AML-193 (cell line): ENCODE measurements at places on chromosomes 6 and 20.
A peak's percentile ranks its signal among the peaks of the same experiment; 100 is the strongest.

DNA sequence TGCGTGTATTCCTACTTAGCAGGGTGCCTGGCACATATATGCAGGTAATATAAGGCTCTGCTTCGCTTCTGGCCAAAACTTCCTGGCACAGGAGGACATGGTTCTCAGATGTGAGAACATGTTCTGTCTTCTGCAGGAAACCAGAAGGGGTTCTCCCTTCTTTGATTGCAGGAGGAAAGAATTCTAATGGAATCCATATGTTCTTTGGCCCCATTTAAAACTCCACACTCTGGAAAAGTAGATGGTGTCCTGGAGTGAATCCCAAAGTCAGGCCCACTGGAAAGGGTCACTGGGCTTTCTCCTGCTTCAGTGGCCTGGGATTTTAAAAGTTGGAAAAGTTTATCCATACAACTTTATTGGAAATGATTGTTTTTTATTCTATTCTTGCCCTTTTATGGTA lies 16.4 kb upstream of the CYP24A1 start:
- DNase-seq: no peak

DNA sequence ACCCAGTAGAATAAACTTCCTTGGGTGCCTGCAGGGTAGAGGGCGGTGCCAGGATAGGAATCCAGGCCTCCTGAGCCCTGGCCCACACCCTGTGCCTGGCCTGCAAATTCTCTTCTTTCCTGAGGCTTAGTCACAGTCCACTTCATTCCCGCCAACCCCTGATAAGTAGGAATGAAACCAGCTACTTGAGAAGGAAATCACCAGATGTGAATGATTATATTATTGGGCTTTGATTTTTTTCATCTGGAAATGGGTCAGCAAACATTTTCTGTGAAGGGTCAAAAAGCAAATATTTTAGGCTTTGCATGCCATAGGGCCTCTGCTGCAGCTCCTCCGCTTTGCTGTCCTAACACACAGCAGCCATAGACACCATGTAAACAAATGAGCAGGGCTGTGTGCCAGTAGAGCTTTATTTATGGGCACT lies 50.2 kb downstream of the STK35 start:
- DNase-seq: no peak

- DNase-seq: peak; percentile 14
These were observed 6.3 kb downstream of the MAPK14 start for GRCh38 chr6:36033935-36034334.

DNA sequence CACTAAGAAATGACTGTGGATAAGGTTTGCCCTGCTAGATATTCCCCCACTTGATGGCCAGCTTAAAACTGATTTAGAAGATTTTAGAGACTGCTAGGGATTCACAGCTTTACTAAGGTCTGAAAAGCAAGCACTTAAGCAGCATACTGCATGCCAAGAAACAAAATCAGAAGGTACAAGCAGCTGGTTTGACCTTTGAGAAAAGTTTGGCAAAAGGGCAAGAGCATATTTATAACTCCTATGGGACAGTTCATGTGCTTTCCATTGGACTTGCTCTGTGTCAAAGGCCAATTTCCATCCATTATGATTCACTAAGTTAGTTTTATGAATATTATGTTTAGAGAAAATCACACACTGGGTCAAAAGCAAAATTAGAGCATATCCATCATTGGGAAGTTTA lies 402.8 kb downstream of the PKHD1 start:
- no peak for DNase-seq

DNA sequence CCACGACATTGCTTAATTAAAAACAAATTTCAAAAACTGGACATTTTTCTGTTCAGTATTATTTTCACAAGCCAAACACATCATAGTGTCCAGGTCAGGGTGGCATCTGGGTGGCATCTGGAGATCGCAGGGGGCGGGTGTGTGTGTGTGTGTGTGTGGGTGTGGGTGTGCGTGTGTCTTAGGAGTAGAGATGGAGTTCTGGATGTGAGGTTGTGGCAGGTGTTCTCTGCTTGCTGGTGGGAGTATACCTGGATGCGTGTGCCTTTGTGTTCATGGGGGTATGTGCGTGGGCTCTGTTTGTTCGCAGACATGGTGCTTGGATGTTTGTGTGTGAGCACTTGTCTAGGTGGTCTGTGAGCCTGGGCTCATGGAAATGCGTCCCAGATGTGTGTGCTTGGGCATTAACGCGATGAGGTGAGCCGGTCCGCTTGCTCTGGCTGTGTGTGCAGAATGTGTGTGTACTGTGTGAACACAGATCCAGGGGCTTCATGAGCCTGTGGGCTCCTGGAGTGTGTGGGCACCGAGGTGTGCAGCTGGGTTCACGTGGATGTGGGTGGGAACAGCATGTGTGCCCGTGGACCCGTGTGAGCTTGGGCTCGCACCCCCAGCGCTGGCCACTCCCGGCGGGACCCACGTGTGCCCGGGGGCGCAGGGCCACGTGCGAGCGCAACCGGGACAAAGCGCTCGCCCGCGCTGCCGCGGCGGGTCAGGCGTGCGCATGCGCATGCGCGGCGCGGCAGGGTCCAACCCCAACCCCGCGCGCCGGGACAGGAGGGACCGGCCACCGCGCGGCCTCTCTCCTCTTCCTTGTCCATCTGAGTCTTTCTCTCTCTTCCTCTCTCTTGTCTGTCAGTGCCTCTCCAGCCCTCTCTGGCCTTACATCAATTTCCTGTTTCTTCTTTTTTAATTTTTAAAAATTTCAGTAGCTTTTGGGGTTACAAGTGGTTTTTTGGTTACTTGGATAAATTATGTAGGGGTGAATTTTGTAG lies 60.4 kb downstream of the SRC start:
- peak; percentile 20 for DNase-seq

- no peak for DNase-seq
These were observed 112.0 kb upstream of the SGK1 start for GRCh38 chr6:134429861-134430380.

- no peak for DNase-seq
These were observed 37.3 kb downstream of the PYGB start for GRCh38 chr20:25285091-25285647.

- DNase-seq: no peak
These were observed 203.5 kb upstream of the CITED2 start for GRCh38 chr6:139577763-139578604.

GRCh38 chr6:122712448-122713137 lies 66.9 kb upstream of the FABP7 start:
- no peak for DNase-seq

GRCh38 chr20:21145424-21145823 lies 19.5 kb downstream of the KIZ start:
- no peak for DNase-seq

DNA sequence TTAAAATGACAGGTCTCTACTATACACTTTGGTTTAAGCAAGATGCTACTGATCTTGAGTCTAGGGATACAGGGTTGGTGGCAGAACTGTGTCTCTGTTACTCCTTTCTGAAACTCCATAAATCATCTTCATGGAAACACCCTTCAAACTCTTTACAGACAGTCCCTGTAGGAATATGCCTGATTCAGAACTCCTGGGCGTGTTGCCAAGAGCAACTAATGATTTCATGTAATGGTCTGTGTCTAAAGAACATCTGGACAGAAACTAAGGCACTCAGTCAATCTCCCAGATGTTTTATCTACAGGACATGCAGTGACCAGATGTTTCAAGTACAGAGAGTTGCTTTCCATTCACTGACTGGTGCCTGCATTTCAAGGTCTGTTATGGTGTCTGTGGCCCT lies 464.4 kb upstream of the CHD6 start:
- no peak for DNase-seq

DNA sequence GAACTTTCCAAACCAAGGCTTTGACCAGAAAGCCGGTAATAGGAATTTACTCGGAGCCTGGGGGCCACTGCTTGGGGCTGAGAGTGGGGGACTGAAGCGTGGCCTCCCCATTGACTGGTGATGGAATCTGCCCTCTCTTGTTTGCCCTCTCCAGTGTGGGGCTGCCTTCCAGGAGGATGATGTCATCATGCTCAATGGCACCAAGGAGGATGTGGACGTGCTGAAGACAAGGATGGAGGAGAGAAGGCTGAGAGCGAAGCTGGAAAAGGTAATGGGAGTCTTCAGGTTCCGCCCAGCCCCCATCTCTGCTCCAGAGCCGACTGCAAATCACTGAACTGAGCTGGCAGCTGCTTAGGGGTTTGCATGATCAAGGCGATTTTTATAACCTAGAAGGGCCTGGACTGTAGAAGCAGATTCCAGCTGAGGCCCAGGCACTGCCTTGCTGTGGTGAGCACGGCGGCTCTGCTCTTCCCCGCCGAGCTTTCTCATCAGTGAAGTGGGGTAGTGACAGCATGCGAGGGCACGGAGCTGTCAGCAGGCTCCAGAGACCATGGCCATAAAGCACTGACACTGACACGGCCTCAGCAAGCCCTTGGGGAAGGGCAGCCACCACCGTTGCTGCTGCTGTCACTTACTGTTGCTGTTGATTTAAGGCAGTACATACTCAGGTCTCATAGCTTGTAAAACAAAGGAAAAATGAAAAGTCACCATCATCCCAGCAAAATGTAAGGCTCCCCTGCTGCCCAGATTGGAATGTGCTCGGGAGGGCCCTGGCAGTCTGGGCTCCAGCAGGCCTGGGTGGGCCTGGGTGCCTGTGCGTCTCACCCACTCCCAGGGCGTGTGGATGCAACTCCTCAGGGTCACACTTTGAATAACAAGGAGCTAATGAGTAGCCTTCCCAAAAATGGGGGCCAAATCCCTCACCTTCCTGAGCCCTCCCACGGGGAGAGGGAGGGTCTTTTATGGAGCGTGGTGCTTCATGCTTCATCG lies 11.1 kb upstream of the FAM209A start:
- DNase-seq: no peak

- no peak for DNase-seq
These were observed 231.6 kb downstream of the SYNDIG1 start for GRCh38 chr20:24701027-24701426.

DNA sequence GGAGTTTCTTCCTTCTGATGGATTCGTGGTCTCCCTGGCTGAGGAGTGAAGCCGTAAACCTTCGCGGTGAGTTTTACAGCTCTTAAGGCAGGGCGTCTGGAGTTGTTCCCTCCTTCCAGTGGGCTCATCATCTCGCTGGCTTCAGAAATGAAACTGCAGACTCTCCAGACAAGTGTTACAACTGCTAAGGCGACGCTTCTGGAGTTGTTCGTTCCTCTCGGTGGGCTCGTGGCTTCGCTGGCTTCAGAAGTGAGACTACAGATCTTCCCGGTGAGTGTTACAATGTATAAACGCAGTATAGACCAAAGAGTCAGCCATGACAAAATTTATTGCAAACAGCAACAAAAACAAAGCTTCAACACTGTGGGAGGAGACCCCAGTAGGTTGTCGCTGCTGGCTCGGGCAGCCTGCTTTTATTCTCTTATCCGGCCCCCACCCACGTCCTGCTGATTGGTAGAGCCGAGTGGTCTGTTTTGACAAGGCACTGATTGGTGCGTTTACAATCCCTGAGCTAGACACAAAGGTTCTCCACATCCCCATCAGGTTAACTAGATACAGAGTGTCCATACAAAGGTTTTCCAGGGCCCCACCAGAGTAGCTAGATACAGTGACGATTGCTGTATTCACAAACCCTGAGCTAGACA lies 113.2 kb downstream of the GPX5 start:
- no peak for DNase-seq
